Muscle of arm (tissue), 14 donors: ENCODE measurements at places on chromosomes 6 and 20.

DNA sequence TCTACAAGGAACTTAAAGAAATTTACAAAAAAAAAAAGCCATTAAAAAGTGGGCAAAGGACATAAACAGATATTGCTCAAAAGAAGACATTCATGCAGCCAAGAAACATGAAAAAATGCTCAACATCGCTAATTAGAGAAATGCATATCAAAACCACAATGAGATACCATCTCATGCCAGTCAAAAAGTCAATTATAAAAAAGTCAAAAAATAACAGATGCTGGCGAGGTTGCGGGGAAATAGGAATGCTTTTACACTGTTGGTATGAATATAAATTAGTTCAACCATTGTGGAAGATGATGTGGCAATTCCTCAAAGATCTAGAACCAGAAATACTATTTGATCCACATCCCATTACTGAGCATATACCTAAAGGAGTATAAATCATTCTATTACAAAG is 411.9 kb upstream of the MARCKS start:
- no peak for DNase-seq

DNA sequence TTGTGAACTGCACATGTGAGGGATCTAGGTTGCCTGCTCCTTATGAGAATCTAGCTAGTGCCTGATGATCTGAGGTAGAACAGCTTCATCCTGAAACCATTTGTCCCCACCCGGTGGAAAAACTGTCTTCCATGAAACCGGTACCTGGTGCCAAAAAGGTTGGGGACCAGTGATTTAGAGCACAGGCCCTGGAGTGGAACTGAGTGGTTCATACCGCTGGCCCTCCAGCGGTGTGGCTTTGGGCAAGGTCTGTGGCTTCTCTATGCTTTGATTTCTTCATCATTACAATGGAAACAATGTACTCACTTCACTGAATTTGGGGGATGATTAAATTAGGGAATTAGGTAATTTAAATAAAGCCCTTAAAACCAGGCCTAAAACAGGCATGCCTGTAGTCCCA is 36.3 kb downstream of the CD164 start:
- DNase-seq: no peak

DNA sequence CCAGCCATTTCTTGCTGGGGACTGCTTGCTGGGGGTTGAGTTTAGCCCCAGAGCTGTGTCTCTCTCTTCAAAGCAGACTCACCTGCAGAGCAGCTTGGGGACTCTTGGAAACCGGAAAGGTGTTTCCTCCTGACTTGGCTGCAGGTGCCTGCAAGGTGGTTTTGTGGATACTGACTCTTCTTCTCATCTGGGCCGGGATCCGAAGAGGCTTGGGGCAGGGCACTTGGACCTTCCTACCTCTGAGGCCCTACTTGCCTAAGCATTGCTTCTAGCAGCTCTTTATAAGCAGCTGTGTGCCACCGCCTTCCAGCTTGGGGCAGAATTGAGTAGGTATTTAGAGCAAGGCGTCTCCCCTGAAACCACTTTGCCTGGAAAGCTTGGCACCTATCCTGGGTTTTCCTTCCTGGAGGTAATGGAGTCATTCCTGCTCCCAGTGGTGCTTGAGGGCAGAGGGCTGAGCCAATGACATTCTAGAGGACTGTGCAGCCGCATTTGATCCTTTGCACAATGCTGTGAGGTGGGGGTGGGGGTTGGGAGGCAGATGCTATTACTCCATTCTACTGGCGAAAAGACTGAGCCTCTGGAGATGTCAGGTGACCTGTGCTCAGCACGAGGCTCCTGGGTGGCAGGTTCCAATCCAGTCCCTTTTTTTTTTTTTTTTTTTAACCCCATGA is 3.4 kb upstream of the CTSZ start:
- DNase-seq: no peak

GRCh38 chr6:79028641-79029314 is 49.3 kb downstream of the PHIP start:
- no peak for DNase-seq

DNA sequence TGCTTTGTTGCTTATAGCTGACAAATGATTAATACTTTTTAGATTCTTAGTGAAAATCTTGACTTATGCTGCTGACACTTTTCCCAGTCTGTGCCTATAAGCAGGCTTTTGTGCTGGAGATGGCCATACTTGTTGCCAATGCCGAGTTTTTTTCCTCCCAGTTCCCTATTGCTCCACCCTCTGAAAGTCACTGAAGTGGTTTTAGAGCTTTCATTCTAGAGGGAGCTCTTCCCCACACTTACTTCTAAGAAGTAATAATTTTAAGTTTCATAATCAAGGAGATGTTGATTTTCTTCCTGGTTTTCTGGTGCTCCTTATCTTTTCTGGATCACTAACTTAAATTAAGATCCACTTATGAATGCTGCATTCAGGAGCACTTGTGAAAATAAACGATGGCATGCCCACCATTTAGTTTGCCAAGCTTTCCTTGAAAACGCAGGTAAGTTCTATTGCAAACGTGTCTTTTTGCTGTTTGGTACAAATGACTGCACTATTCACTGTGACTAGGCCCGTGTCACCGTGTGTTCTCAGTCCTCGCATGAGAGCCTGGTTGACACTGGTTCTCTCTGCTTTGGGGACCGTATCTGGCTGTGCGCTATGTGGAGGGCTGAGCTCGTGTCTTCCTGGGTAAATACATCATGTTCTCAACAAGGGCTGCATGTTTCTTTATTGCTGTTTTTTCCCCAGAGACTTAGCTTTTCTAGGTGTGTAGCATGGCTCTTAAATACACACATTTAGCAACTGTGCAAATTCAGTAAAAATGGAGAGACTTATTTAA is 50.2 kb downstream of the GFRA4 start:
- no peak for DNase-seq

DNA sequence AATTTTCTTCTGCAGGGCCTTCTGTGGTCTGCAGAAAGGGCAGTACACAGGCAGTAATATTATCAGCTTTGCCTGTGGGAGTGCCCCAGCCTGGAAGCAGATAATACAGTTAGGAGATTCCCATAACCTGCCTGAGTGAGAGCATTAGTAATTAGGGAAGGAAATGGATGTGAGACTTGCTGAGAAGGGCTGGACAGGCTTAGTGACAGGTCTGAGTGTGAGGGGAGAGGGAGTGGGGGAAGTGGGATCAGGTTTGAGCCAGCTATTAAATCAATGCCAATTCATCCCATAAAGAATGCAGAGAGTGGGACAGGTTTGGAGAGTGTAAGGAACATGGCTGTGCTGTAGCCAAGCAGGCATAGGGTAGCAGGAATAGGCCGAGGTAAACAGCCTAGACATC is 10.1 kb upstream of the CFAP206 start:
- DNase-seq: no peak

DNA sequence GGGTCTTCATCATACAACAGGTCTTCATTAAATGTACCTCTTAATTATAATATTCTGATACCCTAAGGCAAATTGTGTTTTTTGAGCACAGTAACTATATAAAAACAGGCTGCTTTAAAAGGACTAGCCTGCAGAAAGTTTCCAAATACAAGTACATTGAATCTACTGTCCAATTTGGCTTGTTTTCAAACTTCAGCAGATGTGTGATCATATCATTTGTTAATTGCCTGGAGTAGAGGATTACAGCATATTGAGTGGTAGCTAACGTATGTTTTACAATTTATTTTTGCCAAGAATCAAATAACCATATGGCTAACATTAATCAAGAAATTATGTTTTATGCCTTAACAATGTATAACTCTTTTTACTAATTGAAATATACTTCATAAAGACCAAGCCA is 12.6 kb downstream of the TINAG start:
- no peak for DNase-seq

DNA sequence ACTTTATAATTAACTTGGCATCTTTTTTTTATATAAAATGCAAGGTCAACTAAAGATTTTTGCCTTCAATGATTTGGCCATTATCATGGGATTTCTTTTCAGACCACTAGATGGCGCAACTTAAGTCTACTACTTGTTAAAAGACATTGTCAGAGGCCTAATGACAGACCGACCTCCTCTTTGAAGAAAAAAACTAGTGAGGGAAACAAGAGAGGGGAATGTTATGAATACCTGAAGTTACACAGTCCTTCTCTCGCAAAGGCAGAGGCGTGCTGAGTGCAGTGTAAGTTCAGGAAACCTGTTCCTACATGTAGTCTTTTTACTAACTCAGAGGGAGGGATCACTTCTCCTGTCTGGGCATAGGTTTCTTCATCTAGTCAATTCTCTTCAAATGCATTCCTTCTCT is 9.3 kb downstream of the TRAPPC3L start:
- DNase-seq: peak; percentile 43

DNA sequence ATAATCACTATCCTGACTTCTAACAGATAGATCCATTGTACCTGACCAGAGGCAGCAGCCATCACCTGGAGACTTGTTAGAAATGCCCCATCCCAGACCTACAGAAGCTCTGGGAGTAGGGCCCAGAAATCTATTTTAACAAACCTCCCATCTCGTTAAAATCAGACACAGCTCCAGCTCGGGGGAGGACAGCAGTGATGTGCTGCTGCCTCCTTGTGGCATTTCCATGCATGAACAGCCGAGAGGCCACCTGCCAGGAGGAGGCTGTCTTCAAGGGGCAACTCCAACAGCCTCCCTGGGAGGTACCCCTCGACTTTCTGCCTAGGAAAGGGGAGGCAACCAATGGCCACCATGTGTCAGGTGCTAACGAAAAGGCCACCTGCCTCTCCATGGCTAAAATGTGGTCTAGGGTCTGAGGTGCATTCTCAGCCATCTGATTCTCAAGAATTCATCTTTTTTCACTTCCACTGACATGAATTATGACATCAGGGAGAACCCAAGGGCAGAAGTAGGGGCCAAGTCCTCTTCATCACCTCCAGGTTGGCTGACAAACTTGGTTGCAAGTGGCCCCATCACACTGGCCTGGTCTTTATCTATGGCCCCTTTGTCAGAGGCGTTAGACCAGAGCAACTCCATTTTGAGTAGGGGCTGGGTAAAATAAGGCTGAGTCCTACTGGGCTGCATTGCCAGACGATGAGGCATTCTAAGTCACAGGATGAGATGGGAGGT is 12.2 kb upstream of the KCNK15 start:
- DNase-seq: peak; percentile 68

GRCh38 chr6:48990739-48991138 is 472.3 kb downstream of the MMUT start:
- DNase-seq: no peak

DNA sequence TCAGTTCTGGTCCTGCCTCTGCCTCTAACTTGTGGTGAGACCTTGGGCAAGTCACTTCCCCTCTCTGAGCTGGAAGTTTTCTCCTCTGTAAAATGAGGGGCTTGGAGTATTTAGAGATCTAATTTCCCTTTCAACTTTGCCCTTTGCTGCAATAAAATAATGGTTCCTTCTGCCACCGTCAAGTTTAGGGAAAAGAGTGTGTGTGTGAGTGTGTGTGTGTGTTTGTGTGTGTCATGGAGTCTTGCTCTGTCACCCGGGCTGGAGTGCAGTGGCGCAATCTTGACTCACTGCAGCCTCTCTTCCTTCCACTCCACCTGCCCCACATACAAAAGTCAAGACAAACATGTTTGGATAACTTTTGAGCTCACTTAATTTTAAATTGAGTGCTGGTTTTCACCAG is 39.2 kb upstream of the PIM1 start:
- DNase-seq: no peak

DNA sequence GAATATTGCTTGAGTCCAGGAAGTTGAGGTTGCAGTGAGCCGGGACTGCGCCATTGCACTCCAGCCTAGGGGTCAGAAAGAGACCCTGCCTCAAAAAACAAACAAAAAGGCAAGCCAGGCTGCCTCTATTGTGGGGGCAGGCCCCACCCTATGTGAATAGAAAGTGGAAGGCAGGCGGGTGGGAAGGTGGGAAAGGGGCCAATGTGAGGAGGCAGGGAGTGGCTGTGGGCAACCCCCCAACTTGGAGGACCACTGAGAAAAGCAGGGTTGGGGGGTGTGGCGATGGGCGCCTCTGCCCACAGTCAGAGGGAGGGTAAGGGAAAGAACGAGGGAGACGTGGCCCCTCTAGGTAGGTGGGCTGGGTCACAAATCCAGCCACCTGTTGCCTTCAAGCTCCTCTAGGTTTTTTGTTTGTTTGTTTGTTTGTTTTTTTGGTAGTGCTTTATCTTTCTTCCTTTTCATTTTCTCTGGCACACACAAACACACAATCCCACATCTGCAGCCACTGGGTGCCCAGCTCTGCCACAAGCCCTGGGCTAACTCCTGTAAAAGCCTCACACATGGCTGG is 5.3 kb upstream of the AP5S1 start:
- no peak for DNase-seq

DNA sequence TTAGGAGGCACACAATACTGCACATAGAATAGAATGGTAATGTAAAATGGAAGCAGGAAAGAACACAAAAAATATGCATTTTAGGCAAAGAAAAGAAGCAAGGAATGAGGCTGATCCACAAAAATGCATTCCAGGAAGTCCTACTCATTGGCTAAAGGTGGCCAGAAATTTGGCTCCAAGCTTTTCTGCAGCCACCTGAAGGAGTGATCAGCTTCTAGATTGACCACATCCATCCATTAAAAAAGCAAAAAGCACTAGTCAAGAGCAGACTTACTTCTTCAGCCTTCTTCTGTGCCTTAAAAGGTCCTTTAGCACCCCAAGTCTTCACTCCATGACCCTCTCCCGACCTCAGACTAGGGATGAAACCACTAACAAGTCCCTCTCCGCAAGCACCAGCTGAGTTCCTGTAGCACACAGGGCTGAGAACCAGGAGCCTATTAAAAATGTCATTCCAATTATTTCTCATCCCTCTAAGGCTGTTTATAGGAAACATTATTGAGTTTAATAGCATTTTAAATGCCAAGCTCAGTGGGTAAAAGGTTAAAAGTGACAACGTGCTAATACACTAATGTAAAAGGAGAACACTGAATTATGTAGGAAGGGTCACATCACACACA is 36.5 kb downstream of the TRAM2 start:
- DNase-seq: no peak
